ENCODE measurements at places on chromosomes 16 and 17. TPM values are rescaled to one million over a fixed set of nuclear protein-coding genes. Genes with fewer than 3 reads are reported as not detected.

The SEZ6L2 gene
- 37.9 TPM for total RNA-seq

The RAP1GAP2 gene
- 13.5 TPM for total RNA-seq

The DRC7 gene
- 0.16 TPM for total RNA-seq

The ODAD4 gene
- 2.9 TPM for total RNA-seq

The EMC8 gene
- 25.8 TPM for total RNA-seq

The DPEP2 gene
- 1.3 TPM for total RNA-seq

The FN3K gene
- 19.8 TPM for total RNA-seq

The FBXW10 gene
- total RNA-seq = 0.38 TPM

All from camera-type eye (tissue), 1 donor.